ENCODE measurements at places on chromosomes 6 and 20.

DNA sequence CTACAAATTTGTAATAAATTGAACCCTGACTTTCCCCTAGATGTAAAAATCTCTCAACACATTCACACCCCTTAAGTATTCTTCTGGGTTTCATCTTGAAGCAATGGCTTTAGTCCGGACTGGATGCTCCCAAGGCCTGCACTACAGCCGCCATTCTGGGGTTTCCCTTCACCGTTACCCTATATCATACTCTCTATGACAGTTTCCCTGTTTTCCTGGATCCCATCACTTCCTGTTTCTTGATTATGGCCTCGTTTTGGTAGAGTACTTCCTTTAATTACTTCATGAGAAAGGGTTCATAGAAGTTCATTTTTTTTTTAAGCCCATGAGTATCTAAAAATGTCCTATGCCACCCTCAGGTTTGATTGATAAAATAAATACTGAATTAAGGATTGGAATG lies 11.7 kb downstream of the FIG4 start:
- no peak for DNase-seq

- no peak for DNase-seq
Measured at GRCh38 chr6:4478098-4478497, 298.1 kb upstream of the CDYL start.

GRCh38 chr20:1086277-1087213 lies 31.9 kb upstream of the PSMF1 start:
- DNase-seq: no peak

DNA sequence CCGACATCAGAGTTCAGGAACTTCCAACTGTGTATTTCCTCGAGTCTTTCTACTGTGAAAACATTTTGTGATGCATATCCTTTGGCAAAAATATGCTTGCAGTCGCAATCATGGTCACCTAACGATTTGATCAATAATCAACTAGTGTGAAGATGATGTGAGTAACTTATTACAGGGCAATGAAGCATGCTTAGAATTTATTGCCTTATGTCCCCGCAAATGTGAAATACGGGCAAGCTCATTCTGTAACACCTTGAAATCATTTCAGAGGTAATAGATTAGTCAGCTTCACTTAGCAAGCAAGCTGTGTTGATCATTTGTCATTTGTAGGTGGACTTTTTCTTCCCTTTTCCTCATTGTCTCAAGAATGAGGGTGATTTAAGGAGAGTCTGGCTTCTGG lies 67.9 kb upstream of the DOK5 start:
- no peak for DNase-seq

All from right lobe of liver (tissue), 6 donors.